ENCODE measurements at places on chromosomes 3 and 15.

- no peak for DNase-seq
These were observed 46.7 kb downstream of the CAPN3 start for GRCh38 chr15:42405863-42406482.

GRCh38 chr3:171445620-171446204 lies 14.5 kb downstream of the TNIK start:
- no peak for DNase-seq

DNA sequence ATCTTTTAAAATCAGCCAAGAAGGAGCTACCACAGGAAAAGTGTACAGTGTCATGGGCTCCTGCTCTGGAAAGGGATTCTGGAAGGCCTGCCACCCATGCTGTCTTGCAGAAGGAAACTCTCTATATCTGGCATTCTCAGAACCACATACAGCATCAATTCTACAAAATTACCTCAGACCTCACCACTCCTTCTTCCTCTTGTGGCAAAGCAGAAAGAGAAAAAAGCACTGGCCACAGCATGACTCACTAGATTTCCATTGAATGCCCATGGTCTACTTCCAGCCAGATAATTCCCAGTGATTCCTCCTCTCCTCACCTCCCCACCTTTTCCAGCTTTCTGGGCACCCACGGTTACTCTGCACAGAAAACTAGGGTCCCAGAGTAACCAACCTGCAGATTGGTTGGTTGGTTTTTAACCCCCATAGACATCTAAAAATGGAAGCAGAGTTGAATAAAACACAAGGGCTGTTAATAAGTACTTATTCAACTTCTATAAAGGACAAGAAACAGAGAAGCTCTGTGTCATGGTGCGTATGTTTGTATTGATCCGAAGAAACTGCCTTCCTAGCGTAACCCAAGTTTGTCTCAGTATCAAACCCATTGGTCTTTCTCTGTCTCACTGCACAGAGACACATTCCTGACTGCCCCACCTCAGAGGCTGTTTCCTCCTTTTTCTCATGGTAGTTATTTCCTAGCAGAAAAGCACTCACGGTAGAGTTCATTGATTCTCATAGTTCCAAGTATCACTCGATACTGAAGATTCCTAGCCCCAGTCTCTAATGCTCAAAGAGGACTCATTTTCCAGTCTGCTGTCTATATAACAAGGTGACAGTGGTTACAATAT lies 67.7 kb downstream of the LDHAL6B start:
- DNase-seq: peak; percentile 36

- DNase-seq: no peak
These were observed 108.3 kb downstream of the OCA2 start for GRCh38 chr15:27990521-27991515.

DNA sequence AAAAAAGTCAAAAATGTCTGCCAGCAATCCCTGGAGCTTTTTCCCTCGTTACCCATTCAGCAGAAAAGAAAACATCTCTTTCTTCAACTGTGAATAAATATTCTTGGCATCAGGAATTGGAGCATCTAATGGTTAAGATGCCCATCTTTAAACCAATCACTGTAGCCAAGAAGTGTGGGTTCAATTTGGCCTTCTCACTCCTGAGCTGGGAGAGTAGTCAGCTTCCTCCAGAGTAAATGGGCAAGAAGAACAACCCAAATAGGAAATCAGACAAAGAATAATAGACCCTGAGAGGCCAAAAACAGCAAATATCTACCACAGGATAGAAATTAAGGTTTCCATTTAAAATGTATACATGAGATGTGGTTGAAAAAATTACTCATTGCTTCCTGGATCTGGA lies 508.0 kb upstream of the MDFIC2 start:
- no peak for DNase-seq

DNA sequence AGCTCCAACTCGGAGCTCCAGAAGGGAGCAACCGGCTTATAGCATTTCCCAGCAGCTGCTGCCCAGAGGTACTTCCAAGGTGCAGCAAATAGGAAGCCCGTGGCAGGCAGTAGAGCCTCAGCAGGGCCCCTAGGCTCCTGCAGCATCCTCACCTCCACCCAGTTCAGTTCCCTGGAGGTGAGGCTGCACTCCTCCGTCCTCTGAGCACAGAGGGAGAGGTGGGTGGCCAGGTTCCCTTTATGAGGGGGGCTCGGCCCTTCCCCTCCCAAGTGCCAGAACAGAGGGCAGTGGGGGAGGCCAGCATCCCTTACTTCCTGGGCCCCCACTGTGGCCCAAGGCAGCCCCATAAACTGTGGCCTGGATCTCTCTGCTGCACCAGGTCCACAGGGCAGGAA lies 150.2 kb downstream of the ATP10A start:
- DNase-seq: no peak

- DNase-seq: no peak
These were observed 1074.1 kb downstream of the SI start for GRCh38 chr3:164004205-164004604.

DNA sequence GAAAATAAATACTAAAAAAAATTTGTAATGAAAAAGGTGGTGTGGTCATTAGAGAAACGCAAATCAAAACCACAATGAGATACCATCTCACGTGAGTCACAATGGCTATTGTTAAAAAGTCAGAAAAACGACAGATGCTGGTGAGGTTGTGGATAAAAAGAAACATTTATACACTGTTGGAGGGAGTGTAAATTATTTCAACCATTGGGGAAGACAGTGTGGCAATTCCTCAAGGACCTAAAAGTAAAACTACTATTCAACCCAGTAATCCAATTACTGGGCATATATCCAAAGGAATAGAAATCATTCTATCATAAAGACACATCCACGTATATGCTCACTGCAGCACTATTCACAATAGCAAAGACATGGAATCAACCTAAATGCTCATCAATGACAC lies 120.3 kb downstream of the MYO9A start:
- DNase-seq: no peak

DNA sequence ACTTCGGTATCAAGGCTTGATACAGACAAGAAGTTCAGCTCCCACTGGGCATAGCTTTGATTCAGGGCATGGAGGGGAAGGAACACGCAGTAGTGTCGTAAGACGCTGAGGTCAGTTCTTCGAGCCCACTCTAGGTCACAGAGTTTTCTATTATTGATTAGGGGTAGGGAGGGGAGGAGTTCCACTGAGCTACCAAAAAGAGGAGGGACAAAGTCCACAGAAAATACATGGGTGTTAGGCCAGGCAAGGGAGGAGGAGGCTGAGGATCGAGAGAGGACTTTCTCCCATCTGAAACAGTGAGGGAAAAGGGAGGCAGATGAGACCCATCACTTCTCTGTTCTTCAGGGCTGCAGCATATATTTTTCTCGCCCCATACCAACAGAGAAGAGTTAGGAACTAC lies 75.1 kb upstream of the GUCA1C start:
- DNase-seq: no peak

DNA sequence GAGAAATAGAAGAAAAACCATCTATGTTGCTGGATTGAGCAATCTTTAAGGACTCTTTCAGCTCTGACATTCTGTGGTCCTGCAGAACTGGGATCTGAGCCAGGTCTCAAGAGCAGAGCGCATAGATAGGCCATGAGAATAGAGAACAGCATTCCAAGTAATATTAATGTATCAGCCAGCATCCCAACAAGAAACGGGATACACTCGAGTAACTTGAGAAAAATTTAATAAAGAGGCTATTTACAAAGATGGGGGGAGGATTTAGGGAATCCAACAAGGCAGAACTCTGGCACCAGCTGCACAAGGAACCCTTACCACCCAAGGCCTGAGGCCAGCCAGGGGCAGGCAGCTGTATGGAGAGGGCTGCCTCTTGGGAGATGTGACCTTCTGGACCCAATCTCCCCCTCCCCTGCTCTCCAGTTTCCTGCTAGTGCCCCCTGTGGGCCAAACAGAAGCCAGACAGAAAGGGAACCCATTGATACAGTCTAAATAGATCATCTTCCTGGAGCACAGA lies 8.2 kb downstream of the TMOD2 start:
- DNase-seq: no peak

DNA sequence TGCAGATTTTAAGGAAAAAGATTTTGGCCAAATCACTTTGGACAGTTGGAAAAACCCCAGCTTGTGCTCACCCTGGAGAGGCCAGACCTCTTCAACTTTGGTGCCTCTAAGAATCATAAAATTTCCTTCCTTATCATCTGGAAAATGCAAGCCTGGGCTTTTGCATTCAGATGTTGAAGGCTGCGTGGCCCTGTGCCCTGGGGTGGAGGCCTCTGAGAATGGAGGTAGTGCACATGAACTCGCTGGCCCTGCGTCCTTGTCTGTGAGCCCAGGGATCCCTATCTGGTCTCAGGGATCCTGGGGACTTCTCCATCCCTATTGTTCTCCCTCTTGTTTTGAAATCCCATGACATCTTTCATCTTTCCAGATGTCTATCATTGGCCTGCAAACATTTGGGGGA lies 64.6 kb upstream of the ARNT2 start:
- DNase-seq: no peak

DNA sequence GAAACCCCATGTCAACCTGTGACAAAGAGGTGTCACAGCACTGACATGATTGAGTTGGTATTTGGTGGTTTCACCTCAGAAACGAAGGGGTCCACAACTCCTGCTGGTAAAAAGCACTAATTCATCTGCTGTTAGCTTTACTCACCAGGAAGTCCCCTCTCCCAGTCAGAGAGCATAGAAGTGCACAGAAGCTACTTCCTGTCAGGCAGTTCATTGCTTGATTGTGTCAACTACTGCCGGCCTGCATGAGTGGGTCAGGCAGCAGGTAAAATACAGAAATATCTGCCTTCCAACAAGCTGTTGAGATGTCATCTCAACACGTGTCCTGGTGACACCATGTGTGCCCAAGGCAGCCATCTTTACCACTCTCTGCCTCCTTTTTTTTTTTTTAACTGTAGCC lies 596.6 kb upstream of the NR2F2 start:
- DNase-seq: no peak

DNA sequence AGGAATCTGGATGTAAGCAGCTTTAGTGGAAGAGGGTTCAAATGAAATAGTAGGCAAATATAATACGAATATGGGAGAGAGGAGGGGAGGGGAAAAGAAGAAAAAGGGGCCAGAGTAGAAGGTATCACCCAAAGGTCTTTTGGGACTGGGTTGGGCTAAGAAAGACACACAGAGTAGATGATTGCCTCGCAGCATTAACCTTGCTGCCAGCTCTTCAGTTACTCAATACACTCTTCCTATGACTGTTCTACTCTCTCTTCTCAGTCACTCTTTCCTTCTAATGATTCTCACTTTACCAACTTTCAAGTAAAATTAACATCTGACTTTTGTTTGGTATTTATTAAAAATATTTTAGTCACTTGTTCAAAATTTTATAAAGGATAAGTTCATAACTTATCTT lies 52.8 kb downstream of the CLASP2 start:
- DNase-seq: no peak

DNA sequence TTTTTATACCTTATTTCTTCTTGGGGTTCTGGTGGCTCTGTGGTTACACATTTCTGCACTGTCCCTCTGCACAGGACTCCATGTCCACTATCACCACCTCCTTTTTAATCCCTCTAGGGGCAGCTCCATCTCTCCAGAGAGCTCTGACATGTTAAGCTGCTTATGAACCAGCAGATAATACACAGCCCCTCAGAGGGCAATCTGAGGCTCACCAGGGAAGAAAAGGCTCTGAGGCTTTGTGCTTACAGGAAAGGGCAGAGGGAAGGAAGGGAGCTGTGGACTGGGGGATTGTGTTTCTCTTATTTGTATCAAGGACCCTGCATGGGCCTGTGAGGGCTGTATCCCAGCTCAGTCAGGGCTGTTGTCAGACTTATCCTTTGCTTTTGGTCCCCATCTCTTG lies 164.5 kb downstream of the EPHB1 start:
- DNase-seq: no peak

- no peak for DNase-seq
These were observed 18.6 kb upstream of the CNTN3 start for GRCh38 chr3:74633021-74633420.

DNA sequence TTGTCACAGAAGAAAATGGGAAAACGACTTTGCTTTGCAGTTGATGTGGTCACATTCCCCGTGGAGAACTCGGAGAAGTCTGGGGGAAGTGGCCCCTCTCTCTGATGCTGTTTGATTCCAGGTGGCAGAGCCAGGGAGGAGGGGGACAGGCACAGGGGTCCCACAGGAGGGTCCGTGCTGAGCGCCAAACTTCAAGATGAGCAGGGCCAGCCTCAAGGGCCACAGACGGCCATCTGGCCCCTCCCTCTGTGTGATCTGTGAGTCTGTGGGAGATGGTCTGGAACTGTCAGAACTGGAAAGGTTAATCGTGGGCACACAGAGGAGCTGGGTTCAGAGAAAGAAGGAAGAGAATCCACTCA lies 23.1 kb upstream of the CORO2B start:
- DNase-seq: no peak
